ENCODE measurements at places on chromosomes 4 and X.

GRCh38 chrX:50707955-50708699 lies 105.9 kb downstream of the SHROOM4 start:
- DNase-seq: no peak

DNA sequence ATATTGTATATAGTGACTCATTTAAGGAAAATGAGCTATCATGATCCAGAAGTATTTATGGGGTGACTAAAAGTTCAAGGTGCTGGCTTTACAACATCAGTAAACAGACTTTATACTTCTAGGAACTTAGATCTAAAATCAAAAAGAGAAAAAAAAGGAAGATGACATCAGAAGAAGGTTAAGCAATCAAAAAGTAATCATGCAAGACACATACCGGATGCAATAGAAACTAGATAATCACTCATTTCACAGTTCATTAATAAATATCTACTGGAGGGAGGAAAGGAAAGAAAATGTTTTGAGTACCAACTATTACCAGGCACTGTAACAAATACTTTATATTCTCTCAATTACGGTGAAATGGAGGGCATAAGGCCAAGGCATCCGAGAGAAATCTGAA lies 276.4 kb downstream of the SPRY1 start:
- DNase-seq: no peak

DNA sequence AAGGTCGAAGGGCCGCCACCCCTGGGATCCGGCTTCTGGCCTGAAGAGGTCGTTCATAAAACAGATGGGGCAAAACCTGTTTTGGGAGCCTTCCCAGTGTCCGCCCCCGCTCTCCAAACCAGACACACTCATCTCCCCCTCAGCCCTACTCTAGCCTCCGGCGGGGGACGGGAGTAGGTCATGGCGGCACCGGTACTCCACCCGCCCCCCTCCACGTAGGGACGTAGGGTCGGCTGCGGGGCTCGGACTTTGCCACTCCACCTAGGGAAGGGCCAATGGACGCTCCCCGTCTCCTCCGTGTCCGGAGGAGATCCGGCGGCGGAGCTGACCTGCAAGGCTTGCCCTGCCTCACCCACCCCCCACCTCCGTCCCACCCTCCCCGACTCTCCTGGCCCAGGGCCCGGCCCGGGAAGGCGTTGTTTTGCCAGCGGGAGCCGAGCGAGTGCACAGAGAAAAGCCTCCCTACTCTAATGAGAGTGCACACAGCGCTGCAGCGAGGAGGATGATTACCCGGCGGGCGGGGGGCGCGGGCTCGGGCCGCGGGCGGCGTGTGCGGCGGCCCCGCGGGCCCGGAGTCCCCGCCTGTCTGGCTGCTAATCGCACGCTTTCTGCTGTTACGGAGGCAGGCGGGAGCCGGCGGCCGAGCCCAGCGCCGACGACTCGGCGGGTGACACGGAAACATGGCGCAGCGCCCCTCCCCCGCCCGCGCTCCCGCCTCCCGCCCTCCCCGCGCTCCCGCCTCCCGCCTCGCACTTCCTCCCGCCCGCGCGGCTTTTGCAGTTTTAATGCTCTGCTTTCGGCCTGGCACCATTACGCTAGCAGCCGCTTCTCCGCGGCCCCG lies 8.3 kb upstream of the BCOR start:
- DNase-seq: no peak

GRCh38 chr4:89298788-89299152 lies 8.8 kb downstream of the GPRIN3 start:
- no peak for DNase-seq

GRCh38 chr4:113593400-113594230 lies 167.9 kb downstream of the CAMK2D start:
- no peak for DNase-seq

DNA sequence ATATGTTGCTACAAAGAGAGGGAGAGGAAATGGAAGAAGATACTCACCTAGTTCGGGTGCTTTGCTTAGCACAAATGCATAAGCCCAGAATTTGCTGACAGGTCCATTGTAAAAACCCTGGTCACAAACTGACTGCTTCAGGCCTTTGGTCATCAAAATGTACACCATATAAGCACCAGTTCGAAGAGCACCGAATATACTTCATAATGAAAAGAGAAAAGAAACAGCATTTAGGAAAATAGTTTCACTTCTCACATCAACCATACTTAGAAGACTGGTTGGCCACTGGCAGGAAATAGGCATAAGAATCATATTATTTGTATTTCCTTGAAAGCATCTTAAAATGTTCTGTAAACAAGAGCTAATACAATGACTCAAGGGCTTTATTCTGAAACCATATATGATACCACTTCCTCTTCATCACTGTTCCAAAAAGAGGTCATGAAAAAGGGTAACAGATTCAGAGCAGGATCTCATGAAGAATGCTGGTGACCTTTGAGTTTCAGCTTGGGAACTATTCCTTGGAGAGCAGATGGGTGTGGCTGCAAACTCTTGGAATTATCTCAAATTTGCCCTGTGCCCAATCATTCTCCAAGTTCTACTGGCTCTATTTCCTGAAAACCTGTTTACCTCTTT lies 138.7 kb downstream of the ELOVL6 start:
- no peak for DNase-seq

DNA sequence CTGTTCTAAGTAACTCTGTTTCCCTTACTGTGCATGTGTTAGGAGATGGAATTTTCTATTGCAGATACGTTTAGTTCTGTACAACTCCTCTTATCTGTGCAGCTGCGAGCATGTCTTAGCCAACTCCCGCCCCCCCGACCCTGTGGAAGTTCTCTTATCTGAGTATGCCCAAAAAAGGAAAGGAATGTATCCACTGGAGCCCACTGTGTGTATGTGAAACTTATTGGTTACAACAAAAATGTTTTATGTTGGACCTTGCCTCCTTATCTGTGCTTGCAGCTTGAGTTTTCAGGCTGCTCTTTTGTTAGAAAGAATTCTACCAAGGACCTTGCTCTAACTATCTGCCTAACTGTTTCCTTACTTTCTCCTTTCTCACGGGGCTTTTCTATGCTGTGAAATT lies 24.2 kb upstream of the DCAF8L2 start:
- no peak for DNase-seq

- DNase-seq: no peak
These were observed 725.0 kb downstream of the CCSER1 start for GRCh38 chr4:90852237-90852636.

DNA sequence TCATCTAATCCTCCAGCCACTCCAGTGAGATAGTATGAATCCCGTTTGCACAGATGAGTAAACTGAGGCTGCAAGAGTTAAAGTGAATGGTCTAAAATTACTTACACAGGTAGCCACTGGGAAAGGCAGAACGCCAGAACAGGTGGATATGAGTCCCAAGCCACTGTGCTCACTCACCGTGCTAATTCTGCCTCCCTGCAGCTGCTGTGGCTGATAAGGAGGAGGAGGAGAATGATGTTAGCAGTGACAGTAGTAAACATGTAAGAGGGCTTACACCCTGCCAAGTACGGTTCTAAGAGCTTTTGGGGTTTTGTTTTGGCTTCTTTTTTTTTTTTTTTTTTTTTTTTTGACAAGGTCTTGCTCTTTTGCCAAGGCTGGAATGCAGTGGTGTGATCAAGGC lies 90.5 kb upstream of the PRPS2 start:
- DNase-seq: no peak

- no peak for DNase-seq
These were observed 11.9 kb upstream of the SH3KBP1 start for GRCh38 chrX:19899217-19899788.

All from hepatic stellate cell (primary cell).